ENCODE measurements at places on chromosomes 5 and 9.

DNA sequence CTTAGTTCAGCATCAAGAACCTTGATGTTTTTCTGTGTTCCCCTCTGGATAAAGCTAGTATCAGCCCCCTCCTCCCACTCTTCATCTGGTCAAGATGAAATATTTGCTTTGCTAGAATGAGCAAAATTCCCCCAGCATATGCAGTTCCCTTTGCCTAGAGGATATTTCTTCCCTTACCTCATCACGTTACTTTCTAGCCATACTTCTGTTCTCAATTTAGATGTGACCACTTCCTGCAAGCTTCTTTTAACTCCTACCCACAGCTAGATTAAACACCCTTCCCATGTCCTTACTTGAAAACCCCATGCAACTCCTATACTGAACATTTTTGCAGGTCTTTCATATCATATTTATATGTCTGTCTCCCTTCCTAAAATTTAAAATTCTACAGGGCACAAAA lies 178.9 kb upstream of the TUSC1 start:
- DNase-seq: peak; percentile 28

DNA sequence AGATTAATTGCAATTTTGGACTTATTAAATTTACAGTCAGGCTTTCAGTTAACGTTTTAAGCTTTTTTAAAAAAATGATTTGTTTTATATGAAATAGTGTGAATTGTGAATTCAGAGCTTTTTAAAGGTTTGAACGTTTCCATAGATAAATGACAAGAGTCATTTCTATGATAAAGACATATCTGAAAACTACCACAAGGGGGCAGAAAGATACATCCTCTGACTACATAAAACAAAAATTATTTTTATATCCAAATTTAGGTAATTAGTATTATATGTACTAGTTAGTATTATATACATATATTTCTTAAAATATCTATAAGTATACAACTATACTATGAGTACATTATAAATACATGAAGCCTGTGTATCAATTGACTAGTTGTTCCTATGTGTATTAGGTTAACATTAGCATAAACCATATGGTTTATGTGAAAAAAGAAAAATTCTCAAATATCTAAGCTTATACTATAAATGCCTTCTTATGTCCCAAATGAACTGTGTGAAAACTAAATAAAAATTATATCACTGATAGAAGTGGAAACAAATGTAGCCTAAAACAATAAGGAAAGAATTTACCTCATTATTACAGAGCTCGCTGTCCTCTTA lies 155.2 kb downstream of the MEF2C start:
- peak; percentile 23 for DNase-seq

GRCh38 chr5:122478741-122479442 lies 166.9 kb downstream of the SNCAIP start:
- no peak for DNase-seq

- DNase-seq: no peak
These were observed 3.0 kb upstream of the AGPAT2 start for GRCh38 chr9:136690104-136690805.

- DNase-seq: no peak
These were observed 32.4 kb downstream of the RANBP6 start for GRCh38 chr9:5983042-5983441.

GRCh38 chr5:142610176-142611001 lies 75.5 kb downstream of the FGF1 start:
- no peak for DNase-seq

- no peak for DNase-seq
These were observed 121.8 kb downstream of the C5orf15 start for GRCh38 chr5:133846478-133847226.

GRCh38 chr5:136001466-136001981 lies 27.3 kb upstream of the TGFBI start:
- DNase-seq: peak; percentile 71

DNA sequence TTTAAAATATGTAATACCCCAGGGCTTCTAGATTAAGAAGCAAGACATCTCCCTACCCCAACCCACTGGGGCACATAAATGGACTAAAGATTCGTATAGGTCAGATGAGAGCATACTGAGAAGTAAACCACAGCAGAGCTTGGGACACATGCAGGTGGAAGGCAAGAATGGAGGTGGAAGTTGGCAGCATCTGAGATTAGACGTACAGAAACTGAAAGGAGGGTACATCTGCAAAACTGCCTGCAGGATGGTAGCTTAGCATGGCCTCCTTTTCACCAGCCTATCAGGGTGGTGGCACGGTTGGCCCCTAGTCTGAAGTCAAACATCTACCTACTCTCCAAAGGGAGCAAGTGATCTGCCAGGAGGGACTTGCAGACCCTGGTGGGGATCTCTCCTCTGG lies 181.8 kb downstream of the TSSK1B start:
- DNase-seq: no peak

- DNase-seq: no peak
These were observed 36.8 kb upstream of the GCNT4 start for GRCh38 chr5:75089137-75089536.

GRCh38 chr5:26231316-26231715 lies 807.1 kb downstream of the CDH9 start:
- DNase-seq: no peak

DNA sequence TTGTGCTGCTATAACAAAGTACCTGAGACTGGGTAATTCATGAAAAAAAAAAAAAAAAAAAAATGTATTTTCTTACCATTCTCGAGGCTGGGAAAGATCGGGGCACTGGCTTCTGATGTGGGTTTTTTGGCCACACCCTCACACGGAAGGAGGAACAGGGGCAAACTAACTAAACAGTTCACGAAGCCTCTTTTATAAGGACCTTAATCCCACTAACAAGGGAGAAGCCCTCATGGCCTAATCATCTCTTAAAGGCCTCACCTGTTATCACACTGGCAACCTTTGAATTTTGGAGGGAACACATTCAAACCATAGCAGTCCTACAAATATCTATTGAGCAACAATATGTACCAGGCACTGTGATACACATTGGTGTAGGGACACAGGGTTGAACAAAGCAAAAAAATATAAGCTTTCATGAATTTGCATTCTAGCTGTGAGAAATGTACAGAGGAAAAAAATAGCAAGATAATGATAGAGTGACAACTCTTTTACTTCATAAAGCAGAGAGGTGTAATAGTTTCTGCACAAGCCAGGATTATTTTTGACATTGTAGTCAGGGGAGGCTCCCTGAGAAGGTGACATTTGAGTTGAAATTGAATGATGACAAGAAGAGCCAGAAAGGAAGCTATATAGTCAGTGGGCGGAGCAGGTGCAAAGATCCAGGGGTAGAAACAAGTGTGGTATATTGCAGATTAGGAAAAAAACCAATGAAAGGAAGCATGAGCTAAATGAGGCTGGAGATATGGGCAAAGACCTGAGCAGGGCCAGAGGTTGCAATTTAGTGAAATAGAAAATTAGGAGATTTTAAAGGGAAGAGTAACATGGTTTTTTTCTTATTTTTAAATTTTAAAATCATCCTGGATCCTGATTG lies 68.1 kb upstream of the GRAMD2B start:
- DNase-seq: no peak

- DNase-seq: no peak
These were observed 4.1 kb downstream of the SAPCD2 start for GRCh38 chr9:137066096-137066861.

DNA sequence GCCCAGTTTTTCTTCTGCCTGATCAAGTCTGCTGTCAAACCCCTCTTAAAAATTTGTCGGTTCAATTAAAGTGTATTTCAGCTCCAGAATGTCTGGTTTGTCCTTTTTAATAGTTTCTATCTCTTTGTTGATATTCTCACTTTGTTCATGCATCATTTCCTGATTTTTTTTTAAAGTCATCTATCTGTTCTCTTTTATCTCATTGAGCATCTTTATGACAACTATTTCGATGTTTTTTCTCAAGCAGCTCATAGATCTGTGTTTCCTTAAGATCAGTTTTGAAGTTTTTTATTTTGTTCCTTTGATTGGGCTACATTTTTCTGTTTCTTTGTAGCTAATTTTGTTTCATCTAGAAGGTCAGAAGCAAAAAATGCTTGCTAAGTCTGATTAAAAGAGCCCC lies 53.7 kb downstream of the FGD3 start:
- DNase-seq: no peak

DNA sequence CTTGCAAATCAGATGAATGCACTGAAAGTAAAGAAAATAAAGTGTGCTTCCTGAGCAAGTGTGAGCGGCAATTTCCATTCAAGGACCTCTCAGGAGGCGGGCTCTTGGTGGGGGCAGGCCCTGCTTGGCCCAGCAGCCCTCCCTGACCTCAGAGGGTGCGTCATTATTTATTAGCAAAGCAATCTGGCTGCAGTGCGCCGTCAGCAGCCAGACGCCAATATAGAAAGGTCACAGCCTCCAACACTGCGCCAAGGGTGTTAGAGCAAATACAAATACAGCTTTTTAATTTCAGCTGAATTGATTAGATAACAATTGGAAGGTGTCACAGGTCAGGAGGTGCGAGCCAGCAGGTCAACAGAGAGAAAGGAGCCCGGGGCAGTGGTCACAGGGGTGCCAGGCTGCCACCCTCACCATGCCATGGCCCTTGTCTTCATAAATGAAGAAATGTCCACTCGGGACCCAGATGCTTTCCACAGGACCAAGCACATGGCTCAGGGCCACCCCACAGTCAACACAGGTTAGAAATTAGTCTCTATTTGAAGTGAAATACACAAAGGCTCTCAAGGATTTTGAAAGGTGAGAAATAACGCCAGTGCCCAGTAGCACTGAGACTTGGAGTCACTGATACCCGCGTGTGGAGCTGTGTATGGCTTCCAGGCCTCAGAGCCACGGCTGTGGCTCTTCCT lies 309.8 kb downstream of the IRX2 start:
- DNase-seq: no peak

GRCh38 chr5:636951-637350 lies 24.8 kb downstream of the CEP72 start:
- DNase-seq: no peak

- no peak for DNase-seq
These were observed 69.8 kb upstream of the IRX4 start for GRCh38 chr5:1952444-1953099.

GRCh38 chr5:122218778-122219177 lies 89.4 kb downstream of the ZNF474 start:
- DNase-seq: no peak

- no peak for DNase-seq
These were observed 217.3 kb downstream of the FBXL17 start for GRCh38 chr5:108164574-108164973.

- no peak for DNase-seq
These were observed 391.1 kb downstream of the ADGRV1 start for GRCh38 chr5:90949469-90950358.

DNA sequence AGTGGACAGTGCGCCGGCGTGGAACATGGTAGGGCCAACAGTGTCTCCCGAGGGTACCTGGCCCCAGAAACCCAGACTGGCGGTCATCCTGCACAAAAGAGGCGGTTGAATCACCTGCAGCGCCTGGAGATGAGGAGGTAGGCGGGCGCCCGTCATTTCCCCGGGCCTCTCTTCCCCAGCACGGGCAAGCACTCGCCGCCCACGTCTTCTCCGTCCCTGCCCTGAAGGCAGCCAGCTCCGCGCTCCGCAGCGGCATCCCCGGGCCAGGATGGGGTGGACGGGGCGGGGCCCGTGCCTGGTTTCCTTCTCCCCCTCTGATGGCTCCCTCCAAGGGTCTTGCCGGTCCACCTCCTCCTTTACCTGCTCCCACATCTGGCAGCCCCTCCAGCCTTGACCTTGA lies 27.1 kb upstream of the N4BP3 start:
- no peak for DNase-seq

DNA sequence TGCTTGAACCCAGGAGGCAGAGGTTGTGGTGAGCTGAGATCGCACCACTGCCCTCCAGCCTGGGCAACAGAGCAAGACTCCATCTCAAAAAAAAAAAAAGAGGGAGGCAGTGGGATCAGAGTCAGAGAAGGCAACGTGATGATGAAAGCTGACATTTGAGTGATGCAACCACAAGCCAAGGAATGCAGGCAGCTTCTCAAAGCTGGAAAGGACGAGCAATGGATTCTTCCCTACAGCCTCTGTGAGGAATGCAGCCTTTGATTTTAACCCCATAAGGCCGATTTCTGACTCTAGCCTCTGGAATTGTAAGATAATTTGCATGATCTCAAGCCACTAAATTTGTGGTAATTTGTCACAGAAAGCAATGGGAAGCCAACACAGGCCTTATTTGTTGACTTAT lies 9.8 kb downstream of the TGFBI start:
- DNase-seq: peak; percentile 83

DNA sequence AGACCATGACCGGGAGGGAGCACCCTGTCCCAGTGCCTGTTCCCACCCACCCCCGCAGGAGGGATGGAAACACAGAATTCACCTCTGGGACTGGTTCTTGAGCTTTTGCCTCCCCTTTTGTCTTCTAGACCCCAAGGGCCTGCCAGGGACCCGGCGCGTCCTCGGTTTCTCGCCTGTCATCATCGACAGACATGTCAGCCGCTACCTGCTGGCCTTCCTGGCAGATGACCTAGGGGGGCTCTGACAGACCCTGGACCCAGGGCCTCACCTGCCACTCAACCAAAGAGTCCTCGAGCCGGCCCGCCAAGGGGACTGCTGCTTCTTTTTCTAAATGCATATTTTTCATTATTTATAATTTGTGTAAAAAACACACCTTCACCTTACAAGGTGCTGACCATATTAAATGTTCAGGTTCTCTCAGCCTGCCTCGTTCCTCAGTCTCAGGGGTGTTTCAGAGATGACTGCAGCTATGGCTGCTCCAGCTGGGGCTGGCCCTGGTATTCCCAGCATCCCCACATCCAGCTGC lies 16.9 kb downstream of the CARD19 start:
- DNase-seq: no peak

DNA sequence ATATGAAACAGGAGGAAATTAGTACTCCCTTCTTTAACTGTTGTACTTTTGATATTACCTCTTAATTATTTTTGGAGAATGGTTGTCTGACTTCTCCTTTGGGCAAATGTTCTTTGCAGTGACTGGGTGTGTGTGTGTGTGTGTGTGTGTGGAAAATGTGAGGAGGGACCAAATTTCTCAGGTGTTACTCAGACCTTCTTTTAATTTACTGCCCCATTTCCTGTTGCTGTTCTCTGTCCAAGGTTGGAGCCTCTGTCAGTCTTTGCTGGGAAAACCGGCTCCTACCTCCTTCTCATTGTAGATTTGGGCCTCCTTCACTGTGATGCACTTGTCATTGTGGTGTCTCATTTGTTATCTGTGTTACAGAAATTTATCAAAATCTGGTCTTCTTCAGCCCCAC lies 68.4 kb downstream of the PBX3 start:
- peak; percentile 23 for DNase-seq

DNA sequence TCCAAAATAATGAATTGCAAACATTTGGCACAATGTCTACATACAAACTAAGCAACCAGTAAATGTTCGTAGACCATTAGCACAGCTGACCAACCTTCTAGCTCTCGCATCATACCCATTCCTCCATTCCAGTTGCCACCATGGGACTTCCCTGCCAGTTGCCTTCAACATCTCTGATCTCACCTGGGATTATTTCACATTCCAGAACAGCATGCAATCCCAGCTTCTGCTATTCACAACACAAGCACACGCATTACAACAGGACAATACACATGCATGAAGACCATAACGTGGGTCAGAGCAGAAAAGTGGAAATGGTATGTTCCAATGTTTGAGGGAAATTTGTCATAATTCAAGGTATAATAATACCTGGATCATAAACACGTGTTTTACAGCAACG lies 848.2 kb upstream of the DMAC1 start:
- DNase-seq: no peak

Measured in fibroblast of skin of back (primary cell).